ENCODE measurements at places on chromosomes 2 and 18.

- no peak for DNase-seq
These were observed 37.4 kb downstream of the ZNF236 start for GRCh38 chr18:76859474-76860339.

DNA sequence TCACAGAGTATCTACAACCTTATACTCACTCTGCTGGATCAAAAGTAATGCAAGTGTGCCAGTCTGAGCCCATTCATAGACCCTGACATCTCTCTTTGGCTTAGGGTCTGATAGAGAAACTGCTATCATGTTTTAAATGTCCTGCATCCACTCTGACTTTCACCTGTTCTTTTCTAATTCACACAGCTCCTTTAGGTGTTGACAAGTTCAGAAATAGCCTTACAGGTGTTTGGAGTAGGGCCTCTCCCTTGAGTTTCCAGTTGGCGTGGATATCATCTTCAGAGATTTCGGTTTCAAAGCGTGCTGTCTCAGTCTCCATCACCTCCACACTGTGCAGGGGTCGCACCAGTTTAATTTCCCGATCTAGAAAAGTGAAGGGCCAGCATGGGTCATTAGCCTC lies 150.3 kb downstream of the PLEKHA3 start:
- no peak for DNase-seq

GRCh38 chr18:57122936-57123510 lies 23.9 kb upstream of the BOD1L2 start:
- DNase-seq: no peak

GRCh38 chr2:2879781-2880180 lies 497.8 kb downstream of the EIPR1 start:
- DNase-seq: no peak

DNA sequence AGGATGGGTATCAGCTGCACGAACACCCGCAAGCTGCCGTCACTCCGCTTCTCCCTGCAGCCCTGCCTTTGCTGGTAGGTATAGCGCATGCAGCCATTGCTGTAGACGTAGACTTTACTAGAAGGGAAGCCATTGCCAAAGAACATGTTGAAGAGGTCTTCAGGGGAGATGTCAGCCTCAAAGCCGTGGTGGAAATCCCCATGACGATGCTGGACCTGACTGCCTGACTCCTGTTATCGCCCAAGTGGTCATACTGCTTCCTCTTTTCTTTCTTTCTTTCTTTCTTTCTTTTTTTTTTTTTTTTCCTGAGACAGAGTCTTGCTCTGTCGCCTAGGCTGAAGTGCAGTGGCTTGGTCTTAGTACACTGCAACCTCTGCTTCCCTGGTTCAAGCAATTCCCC lies 68.7 kb upstream of the SPRED2 start:
- no peak for DNase-seq

GRCh38 chr18:39485696-39486095 lies 1920.1 kb upstream of the CELF4 start:
- DNase-seq: no peak

GRCh38 chr2:47165001-47165555 lies 10.0 kb upstream of the STPG4 start:
- DNase-seq: no peak

DNA sequence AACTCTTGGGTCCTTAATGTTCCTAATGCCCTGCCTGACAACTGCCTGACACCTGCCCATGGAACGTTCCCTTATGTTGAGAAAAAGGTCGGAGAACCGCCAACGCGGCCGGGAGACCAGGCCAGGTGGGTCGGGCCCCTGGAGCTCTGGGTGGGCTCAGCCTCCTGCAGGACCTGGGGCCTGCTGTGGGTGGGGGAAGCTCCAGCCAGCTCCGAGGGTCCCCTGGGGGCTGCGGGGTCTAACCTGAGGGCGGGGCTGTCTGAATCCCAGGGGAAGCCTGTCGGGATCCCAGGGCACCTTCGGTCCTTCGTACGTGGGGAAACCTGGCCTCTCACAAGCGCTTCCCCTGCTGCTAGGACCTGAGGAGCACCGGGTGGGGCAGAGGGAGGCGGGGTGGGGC lies 296.0 kb downstream of the NDUFA10 start:
- DNase-seq: no peak

DNA sequence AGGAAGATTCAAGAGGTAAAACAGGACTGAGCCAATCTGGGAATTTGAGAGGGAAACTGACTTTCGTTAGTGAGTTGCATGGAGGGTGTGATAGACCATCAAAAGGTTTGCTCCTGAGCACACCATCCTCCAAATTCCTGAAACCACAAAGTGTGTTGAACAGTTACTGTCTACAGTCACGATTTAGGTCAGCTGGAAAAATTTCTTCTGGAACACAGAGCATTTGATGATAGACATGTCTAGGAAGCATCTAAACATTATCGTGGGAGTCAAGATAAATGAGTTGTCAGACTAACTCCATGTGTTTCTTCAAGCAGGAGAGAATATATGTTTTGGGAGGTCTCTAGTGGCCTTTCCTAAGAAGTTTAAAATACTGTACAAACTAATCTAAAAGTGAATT lies 449.4 kb upstream of the SLC14A2 start:
- DNase-seq: no peak

- DNase-seq: no peak
These were observed 25.3 kb downstream of the IL1F10 start for GRCh38 chr2:113092864-113093612.

DNA sequence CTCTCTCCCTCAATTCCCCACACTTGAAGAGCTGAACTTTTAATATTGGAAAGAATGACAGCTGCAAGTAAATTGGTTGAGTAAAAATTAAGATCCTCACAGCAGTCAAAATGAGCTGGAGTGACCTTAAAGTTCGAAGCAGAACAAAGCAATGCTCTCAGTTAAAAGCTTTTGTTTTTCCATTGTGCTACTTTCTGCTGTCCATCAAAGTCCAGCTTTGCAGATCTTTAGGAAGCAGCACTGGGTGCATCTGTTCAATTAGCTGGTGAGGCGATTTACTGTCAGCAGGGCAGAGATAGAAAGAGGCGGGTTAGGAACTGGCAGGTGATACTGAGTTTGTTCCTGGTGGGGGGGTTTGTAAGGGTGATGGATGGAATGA lies 834.8 kb downstream of the CPS1 start:
- DNase-seq: no peak

DNA sequence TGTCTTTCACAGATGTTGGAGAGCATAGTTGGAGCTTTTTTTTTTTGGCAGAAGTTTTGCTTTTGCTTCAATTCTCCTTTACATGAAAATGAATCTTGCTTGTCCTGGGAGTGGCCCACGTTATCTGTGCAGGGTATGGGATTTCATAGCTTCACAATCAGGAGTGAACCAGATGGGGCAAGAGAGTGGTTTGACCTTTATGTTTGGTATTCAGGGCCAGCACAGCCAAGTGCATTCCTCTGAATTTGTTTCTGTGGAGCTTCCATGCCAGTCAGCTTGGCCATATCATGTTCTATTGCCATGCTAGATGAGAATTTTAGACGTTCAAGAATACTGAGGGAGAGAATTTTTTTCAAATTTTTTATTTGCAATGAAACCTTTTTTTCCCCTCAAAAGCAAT lies 116.6 kb downstream of the PRPF40A start:
- DNase-seq: no peak

DNA sequence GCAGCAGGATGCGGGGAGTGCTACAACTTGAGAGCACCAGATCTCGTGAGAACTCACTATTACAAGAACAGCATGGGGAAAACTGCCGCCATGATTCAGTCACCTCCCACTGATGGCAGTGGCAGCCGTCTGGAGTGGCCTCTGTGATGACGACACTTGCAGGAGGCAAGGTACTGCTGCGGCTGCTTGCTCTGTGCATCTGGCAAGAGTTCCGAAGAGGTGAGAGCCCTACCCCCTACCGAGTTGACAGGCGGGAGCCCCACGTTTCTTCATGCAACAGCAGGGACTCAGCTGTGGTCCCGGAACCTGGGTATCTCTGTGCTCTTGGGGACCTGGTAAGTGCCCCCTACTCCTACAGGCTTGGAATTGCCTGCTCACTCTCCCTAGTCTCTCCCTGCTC lies 1672.7 kb upstream of the TMEFF2 start:
- DNase-seq: no peak

DNA sequence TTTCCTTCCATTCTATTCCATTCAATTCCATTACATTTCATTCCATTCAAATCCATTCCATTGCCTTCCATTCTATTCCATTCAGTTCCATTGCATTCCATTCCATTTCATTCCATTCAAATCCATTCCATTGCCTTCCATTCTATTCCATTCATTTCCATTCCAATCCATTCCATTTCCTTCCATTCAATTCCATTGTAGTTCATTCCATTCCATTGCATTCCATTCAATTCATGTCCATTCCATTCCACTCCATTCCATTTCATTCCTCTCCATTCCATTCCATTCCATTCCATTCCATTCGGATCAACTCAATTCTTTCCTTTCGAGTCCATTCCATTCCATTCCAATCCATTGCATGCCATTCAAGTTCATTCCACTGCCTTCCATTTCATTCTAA lies 1128.3 kb downstream of the RPIA start:
- DNase-seq: no peak

DNA sequence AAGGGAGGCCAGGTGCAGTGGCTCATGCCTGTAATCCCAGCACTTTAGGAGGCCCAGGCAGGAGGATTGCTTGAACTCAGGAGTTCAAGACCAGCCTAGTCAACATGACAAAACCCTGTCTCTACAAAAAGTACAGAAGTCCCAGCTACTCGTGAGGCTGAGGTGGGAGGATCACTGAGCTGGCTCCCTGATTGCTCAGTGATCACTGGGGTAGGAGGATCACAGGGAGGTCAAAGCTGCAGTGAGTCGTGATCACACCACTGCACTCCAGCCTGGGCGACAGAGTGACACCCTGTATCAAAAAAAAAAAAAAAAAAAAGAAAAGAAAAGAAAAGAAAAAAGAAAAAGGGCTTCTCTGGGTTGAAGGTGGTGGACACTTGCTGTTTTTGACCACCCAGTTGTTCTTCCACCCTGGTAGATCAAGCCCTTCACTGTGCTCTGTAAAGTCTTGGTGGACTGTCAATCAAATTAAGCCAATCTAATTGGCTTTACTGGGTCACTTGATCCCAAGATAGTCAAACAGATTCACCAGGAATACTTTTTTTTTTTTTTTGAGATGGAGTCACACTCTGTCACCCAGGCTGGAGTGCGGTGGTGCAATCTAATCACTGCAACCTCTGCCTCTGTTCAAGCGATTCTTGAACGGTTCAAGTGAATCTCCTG lies 191.6 kb downstream of the AGPS start:
- DNase-seq: no peak

- no peak for DNase-seq
These were observed 85.7 kb downstream of the PAX3 start for GRCh38 chr2:222213049-222213448.

All from renal pelvis (tissue), 12 donors.